Amygdala (tissue), 56 donors: ENCODE measurements at places on chromosomes 16 and 17.

- no peak for DNase-seq
Observed at GRCh38 chr17:42674755-42675347, 1.9 kb downstream of the PLEKHH3 start.

- DNase-seq, result no peak
Observed at GRCh38 chr17:34862384-34862783, 98.9 kb downstream of the CCT6B start.

DNA sequence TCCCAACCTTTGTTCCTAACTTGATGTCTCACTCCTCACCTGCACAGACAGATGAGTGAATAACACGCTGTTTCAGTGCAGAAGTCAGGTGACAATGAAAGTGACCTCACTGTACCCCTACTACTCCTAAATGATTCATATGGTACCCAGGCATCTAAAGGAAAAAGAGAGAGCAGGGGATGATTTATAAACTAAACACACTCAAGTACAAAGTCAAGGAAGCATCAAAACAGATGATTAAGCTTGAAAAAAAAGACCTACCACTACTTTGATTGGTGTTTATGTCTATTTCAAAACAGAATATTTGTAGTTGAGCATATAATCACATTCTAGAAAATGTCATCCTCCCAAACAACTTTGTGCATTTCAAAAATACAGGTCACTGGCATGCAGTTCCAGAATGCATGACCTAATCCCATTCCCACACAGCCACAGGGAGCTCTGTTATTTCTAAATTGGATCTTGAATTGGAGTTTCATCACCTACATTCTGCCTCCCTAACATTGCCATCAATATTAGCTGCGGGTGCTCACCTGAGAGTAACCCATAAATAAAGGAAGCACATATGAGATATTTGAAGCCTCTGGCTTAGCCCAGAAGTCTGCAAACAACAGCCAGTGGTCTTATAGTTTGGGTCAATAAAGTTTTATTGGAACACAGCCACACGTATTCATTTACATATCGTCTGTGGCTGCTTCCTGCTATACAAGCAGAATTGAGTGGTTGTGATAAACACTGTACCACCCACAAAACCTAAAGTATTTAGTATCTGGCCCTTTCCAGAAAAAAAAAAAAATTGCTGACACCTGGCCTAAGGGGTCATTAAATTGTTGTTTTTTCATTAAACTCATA is 14.0 kb downstream of the HS3ST3A1 start:
- no peak for DNase-seq

DNA sequence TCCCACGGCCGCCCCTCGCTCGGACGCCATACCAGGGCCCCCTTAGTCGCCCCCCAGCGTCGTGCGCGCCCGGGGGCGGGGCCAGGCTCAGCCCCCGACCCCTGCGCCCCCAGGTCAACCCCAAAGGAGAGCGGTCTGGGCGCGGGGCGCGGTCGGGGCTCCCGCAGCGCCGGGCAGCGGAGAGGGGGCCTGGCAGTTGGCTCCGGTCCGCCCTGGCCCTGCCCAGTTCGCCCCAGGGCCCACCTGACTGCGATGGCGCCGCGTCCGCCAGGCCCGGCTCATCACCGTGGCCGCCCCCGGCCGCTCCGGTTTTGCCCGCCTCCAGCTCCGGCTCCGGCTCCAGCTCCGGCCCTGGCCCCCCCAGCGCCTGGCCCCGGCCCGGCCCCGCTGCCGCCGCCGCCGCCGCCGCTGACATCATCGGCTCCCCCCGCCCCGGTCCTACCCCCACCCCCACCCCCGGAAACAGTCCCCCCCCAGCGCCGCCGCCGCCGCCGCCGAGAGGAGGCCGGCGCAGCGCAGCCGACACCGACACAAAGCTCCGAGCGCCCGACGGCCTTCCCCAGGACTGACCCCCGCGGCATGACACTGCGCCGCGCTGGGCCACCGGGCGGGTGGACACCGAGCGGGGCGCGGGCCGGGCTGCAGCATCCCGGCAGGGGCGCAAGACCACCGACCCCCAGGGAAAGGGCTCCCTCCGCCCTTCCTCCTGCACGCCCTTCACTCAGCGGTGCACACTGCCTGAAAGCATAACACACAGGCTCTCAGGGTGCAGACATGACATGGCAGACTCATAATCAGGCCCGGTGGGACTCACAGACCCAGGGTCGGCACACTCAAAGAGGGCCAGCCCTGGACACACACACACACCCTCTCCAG is at the start of gene ZBTB4:
Gene ZBTB4 (minus strand): TSS at position 419 of the 876 bp plus-strand sequence. CDS start 12,830 bp downstream, outside the sequence.
- no peak for DNase-seq

- no peak for DNase-seq
Observed at GRCh38 chr17:57102122-57102521, 17.1 kb downstream of the AKAP1 start.

- no peak for DNase-seq
Observed at GRCh38 chr17:13537871-13538643, 63.7 kb downstream of the HS3ST3A1 start.

DNA sequence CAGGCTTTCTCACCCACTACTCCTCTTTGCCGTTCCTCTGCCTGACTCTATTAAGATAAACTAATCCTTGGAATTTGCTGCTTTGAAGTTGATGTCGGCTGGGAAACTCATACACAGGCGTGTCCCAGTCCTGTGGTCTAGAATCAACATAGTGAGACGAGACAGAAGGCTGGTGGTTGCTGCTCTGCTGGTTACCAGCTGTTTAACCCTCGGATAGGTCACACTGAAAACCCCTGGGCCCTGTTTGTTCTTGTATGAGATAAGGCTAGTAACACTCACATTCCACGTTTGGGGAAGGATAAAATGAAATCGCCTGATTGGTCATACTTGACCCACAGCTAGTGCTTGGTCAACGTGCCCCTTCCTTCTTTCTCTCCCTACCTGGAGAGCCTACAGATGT is 517.0 kb downstream of the CDH13 start:
- DNase-seq, result no peak

- no peak for DNase-seq
Observed at GRCh38 chr16:16126896-16127295, 96.4 kb downstream of the ABCC6 start.

DNA sequence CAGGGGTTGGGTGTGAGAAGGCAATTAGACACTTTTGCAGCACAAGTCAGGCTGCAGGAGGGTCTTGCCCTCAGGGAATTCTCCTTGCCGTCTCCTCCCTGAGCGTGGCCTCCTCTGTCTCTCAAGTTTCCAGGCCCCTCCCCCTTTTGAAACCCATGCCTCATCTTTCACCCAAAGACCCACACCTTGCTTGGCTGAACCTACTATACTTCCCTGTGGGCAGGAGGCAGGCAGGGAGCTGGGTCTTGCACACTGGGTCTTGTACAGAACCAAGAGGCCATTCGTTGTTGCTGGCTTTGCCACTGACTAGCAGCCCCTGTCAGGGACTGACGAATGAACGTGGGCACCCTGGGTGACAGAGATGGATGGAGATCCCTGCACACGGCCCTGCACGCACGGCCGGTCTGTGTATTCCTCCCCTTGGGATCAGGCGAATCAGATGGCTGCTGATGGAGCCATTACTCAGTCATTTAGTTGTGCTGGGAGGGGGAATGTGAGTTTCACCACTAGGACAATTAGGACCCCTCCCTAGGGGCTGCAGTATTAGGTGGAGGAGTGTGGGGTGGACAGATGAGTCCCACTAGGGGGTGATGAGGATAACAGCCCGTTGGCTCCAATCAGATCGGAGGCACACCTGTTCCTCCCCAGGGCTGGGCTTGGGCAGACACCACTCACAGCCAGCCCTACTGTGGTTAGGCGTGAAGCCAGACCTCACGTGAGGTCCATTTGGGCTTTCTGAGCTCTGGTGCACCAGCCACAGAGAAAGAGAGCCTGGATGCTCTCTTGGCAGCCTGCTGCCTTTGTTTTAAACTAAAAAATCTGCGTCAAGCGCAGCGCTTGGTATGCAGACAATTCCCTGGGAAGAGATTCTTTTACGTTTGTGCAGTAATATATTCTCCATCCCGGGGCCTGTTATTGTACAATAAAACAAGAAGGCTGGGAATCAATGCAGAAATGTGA is 167.7 kb upstream of the WSCD1 start:
- DNase-seq, result no peak

- DNase-seq, result no peak
Observed at GRCh38 chr16:57694231-57694724, 328 bp upstream of the DRC7 start.

DNA sequence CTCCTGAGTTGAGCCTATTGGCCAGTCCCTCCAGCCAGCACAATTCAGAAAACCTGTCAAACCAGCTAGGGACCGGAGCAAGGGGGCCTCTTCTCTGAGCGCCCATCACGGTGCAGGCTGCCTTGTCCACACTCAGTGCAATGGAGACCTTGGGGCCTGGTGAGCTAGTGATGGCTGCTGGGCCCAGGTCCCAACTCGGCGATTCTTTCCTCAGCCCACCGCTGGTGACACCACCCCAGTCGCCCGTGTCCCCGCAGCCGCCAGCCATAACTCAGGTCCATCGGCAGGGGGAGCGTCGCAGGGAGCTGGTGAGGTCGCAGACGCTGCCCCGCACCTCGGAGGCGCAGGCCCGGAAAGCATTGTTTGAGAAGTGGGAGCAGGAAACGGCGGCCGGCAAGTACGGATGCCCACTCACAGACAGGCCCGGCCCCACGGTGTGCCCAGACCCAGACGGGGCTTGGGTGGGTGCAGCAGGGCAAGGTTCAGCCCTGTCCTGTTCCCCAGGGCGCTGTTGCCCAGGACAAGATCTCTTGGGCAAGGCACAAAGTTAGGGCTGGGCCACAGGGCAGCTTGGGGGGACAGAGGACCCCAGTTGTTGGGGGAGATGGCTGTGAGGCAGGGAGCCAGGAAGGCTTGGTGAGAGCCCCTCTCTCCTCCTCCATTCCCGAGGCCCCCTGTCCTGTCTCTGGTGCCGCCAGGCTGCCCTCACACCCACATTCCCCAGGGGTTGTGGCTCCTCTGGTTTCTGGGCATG is 10.8 kb downstream of the SMTNL2 start:
- no peak for DNase-seq

DNA sequence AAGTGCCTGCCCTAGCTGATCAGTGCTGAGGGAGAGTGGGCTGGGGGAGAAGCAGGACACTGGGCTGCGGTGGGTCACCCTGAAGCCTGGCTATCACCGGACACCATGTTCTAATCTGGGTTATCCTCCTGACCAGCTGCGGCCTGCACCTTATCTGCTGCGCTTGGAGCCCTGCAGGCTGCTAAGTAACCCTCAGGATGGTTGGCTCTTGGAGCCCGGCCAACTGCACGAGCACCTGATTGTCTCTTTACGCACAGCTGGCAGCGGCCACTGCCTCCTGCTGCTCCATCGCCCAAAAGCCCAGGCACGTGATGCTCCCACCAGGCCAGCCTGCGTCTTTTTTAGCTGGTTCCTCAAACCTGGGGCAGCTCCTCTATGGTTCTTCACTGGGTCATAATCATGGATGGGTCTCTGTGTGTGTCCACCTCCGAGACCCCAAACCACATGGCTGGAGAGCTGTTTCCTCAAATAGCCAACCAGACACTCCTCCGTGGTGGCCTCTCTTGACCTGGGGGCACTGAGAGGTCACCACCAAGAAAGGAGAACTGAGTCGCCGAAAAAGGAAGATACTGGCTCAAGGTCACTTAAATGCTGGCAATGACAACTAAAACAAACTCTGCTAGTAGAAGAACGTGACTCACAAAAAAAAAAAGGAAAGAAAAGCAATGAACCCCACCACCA is 21.7 kb downstream of the SPHK1 start:
- no peak for DNase-seq

DNA sequence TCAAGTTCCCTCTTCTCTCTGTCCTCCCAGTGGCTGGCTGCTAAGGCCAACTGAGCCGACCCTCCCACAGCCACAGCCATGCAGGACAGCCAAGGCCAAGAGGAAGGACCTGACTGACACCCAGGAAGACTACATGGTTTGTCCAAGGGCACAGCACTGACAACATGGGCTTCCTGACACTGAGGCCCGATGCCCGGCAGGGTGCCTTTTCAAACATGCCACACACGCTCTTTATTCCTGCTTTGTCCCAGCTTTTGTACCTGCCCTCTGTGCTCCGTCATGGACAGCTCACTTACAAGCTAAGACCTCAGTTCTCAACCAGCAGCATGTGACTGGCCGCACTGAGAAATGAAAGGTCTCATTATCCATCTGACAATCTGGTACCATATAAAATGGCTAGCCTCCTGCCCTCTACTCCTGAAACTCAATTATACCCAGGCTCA is 45.8 kb downstream of the TEX2 start:
- DNase-seq, result no peak

- DNase-seq, result no peak
Observed at GRCh38 chr17:72318131-72318530, 197.3 kb downstream of the SOX9 start.

- peak; percentile 26 for DNase-seq
Observed at GRCh38 chr17:78289802-78290363, 58.5 kb downstream of the TMEM235 start.

GRCh38 chr16:24971718-24972117 is 43.5 kb downstream of the ARHGAP17 start:
- DNase-seq, result no peak

DNA sequence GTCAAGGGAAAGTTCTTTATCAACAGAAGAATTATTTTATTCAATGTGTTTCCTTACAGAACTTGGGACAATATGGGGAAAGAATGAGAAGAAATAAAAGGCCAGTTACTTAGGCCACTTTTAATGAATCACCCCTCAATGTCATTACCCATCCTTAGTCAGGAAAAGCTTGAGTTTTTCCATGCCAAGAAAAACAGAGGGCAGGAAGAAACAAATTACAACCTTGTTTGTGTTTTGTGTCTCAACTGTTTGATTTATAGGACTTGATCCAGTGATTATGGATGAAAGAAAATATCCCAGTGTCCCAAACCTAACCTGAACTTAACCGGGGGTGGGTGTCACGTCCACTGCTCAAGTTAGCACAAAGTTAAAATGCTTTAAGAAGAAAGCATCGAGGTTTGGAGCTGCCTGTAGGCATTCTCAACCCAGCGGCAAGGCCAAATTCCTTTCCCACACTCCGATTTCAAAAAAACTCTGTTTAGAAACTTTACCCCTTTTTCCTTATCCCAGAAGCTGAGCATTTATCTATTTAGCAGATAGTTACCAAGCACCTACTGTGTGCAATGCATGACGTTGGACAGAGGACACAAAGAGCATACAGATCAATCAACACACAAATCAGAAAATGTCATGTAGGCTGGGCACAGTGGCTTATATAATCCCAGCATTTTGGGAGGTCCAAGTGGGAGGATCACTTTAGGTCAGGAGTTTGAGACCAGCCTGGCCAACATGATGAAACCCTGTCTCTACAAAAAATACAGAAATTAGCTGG is 14.0 kb upstream of the CYB5B start:
- no peak for DNase-seq

- no peak for DNase-seq
Observed at GRCh38 chr17:27529230-27529796, 73.1 kb downstream of the KSR1 start.
